Stimulated activated CD4-positive, alpha-beta T cell treated with anti-CD3 and anti-CD28 coated beads, Interleukin-4, amount 100 ng/mL, for 4 hours (primary cell): ENCODE measurements at places on chromosomes 6 and 20.

- DNase-seq = no peak
Measured at GRCh38 chr6:116476002-116476678, 15.0 kb downstream of the CALHM6 start.

DNA sequence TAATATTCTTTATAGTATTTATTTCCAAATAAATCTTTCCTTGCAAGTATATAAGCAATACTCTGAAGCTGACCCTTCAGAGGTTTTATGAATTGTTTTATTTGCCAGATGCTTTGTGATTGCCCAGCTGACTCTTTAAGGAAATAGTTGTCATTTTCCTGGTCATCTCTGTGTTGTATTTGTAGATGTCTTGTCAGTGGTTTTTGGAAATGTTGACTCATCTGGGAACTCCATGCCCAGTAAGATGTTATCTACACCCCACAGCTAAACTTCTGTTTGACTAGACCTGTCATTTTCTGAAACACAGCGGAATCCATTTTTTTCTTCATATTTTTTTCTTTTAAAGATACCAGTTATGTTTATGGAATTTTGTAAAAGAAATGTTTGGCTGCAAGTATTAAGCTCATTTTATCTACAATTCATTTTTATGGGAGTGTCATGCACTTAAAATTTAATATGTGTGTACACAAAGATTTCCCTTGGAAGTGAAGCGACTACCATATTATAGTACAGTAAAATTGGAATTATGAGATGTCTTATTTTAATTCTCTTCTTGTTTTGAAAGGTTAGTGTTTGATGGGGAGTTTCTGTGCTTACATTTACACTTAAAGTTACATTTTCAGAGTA, 491.0 kb downstream of the NKAIN2 start:
- DNase-seq = no peak

DNA sequence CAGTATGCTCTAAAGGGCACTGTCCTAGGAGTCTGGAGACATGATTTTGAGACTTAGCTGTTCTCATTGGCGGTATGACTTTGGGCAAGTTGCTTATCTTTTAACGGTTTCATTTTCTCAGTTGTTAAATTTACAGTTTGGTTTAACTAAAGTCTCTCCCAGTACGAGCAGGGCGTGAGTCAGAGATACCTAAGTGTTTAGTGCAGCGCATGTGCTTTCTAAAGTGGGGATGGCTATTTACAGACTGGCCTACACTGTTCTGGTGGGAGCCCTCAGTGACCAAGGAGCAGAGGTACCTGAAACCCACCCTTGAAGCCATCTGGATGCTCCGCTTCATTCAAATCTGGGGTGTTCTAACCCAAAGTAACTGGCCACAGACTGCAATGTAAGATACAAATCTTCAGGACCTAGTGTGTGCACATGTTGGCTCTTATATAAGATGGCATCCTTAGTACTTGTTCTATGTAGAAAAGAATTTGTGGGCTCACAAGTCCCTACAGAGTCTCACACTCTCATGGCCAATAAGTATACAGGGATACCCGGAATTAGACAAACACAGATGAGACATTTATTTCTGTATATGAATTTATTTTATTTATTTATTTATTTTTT, 10.7 kb downstream of the MSH5 start:
- DNase-seq = no peak

DNA sequence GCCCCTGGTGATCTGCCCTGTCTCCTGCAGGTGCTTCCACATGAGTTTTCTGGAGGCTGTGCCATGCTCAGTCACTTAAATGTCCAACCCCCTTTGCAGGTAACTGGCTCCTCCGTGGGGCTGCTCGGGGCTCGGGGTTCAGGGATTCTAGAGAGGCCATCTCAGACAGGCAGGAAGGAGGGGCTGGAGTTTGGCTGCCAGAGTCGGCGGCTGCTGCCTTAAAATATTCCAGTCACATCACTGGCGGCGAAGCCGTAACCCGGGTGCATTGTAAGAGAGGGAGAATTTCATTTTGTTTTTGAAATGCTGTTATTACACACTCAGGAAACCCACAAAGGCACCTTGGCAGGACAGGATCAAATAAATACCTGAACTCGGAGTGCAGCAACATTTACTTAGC, 212.9 kb upstream of the PMEPA1 start:
- no peak for DNase-seq

DNA sequence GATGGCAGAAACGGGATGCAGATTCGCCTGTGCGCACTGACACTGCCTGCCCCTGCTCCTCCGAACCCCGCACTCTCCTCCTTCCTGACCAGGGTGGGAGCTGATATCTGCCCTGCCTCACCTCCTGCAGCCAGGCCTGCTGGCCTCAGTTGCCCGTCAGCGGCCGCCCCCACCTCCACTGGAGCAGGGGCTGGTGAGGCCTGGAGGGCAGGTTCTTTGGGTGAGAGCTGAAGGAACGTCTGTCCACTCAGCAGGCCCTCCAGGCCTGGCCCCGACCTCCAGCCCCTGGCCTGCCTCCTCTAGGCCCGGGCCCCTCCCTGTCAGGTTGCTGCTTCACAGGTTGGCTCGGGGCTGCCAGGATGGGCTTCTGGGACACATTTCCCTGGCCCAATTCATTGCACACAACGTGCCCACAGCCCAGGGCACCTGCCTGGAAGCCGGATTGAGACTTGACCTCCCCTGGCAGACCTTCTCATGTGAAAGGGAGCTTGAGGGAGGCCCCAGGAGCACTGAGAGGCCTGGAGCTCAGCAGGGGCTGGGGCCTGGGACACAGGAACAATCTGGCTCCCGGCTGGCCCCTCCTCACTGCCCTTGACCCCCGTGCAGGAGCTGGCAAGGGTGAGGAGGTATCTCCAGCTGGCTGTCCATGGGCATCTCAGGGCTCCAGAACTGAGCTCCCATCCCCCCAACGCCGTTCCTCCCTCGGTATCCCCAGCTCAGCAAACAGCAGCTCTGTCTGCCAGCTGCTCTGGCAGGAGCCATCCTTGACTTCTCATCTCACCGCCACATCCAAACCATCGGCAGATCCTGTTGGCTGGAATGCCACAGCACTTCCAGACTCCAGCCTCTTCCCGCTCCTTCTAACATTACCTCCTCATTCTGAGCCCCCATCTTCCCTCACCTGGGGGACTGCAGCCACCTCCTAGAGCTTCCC, 39.5 kb downstream of the SPDEF start:
- no peak for DNase-seq

- DNase-seq = no peak
Measured at GRCh38 chr6:40252531-40253258, 318.4 kb upstream of the MOCS1 start.

DNA sequence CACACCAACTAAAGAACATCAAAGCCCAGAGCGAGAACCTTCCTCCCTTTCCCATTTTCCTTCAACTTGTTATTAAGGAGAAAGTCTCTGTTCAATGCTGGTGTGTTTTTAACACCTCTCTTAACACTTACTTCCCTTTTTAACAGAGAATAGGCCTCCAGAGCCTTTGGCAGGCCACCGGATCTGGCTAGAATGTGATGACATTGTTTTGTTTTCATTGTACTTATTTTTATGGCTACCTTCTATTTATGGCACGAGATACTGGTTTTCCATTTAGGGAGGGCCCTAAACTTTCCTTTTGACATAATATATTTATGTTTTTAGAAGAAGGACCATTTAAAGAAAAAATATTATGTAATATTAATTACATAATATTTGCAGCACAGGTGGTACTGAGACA, 21.6 kb downstream of the TCF15 start:
- no peak for DNase-seq

- no peak for DNase-seq
Measured at GRCh38 chr6:108771421-108771820, 76.8 kb upstream of the ARMC2 start.

DNA sequence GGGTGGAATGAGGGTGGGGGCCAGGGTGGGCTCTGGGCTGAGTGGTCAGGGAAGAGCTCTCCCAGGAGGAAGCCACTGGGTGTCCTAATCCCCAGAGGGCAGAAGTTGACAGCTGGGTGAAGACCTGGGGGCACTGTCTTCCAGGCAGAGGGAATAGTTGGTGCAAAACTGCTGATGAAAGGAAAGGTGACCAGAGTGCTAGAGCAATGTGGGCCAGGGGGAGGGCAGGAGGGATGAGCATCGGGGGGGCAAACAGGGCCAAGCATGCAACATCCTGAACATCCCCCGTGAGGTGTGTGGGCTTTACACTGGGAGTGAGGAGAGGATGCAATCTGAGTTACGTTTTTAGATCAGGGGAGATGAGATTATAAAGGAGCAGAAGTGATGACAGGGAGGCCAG, 97.8 kb downstream of the NOL4L start:
- no peak for DNase-seq

DNA sequence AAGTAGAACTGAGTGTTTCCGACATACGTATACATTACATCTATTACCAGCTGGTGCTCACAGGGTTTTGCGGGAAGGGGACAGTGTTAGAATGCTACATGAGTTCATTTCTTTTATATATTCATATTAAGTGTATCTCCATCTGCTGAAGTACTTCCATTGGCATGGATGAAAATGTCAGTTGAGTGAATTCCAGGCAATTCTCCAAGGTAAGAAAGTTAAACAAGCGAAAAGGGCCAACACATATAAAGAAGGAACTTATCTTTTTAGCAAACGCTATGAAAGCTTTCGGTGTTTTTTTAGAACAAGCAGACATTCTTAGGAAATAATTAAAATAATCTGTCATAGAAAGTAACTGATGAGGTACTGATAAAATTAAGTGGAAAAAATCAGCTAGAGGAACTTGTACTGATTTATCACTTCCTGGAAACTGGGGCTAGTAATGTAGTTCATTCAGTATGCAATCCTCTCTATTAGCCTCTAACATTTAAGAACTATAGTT, 34.6 kb downstream of the RNF146 start:
- DNase-seq = no peak
